ENCODE measurements at places on chromosomes 13 and 19.
A peak's percentile ranks its signal among the peaks of the same experiment; 100 is the strongest.

DNA sequence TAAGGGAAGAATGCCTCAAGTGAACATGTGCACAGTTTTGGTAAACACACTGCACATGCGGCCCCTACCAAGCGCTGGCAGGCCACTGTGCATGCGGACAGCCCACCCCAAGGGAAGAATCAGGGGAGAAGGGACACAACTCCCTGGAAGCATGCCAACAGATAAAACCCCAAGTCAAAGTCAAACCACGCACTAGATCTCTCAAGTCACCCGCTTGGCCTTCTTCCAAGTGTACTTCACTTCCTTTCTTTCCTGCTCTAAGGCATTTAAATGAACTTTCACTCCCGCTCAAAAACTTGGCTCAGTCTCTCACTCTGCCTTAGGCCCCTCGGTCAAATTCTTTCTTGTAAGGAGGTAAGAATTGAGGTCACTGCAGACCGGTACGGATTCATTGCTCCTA, 4.6 kb upstream of the RFXAP start:
- no peak for DNase-seq

DNA sequence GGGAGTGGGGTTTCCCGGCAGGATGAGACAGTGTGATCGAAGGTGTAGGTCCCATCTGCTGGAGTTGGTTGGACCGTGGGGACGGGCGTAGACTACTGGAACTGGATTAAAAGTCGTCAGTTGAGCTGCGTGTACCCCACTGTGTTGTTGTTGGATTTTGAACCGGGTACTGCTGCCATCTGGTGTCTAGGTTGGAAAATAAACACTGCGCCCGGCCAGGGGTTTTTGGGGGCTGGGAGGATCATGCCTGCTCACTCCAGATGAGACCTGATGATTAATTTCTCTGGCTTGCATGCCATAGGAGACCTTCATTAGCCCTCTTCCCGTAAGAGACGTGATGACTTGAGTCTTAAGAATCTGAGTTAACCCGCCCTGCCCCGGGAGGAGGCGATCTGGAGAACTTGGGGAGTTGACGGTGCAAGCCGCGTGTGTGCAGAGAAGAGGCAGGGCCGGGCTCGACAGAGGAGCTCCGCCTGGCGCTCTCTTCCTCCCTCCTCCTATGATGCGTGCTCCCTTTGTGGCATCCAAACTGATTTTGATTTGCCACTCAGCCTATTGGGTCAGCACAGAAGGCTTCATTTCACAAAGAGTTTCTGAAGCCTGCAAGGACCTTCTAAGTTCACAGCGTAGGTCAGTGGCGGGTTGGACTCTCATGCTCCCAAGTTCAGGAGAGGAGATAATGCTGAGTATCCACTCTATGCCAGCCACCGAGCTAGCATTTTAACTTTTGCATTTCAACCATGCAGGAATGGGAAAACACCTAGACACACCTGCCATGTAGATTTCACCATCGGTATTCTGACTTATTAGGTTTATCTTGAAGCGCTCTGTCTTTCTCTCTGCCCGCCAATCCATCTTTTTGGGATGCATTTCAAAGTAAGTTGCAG, 2.7 kb downstream of the UHRF1 start:
- DNase-seq: no peak

DNA sequence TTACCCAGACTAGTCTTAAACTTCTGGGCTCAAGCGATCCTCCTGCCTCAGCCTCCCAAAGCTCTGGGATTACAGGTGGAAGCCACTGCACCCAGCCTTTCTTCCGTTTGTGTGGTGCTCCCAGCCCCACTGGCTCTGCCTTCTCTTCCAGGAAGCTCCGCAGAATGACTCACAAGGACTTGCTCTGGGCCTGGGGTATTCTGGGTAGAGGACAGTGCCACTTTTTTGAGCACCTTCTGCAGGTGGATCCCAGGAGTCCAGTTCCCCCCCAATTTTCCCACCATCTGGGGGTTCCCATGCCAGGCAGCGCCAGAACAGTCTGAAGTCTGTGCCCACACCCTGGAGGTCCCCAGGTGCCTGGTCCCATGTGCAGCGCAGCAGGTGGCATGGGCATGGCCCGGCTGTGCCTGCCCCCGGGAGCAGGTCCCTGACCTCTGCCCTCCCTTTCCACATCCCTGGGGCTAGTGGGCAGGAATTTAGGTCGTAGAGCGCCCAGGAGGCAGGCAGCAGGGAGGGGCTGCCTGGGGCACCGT, 1.6 kb downstream of the REEP6 start:
- DNase-seq: no peak

DNA sequence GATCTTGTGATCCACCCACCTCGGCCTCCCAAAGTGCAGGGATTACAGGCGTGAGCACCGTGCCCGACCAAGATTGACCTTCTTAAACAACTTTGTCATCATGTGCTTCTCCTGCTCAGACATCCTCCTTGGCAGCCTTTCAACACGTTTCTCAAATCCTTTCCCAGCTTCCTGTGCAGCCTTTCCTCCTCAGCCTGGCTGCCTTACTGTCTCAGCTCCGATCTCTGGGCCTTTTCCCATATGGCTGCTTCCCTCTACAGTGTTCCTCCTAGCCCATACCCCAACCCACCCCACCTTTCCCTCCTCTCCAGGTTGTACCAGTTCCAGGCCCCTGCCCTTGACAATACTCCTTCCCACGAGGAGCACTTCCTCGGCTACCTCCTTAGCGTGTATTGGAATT, 7.2 kb downstream of the PHF11 start:
- DNase-seq: no peak

DNA sequence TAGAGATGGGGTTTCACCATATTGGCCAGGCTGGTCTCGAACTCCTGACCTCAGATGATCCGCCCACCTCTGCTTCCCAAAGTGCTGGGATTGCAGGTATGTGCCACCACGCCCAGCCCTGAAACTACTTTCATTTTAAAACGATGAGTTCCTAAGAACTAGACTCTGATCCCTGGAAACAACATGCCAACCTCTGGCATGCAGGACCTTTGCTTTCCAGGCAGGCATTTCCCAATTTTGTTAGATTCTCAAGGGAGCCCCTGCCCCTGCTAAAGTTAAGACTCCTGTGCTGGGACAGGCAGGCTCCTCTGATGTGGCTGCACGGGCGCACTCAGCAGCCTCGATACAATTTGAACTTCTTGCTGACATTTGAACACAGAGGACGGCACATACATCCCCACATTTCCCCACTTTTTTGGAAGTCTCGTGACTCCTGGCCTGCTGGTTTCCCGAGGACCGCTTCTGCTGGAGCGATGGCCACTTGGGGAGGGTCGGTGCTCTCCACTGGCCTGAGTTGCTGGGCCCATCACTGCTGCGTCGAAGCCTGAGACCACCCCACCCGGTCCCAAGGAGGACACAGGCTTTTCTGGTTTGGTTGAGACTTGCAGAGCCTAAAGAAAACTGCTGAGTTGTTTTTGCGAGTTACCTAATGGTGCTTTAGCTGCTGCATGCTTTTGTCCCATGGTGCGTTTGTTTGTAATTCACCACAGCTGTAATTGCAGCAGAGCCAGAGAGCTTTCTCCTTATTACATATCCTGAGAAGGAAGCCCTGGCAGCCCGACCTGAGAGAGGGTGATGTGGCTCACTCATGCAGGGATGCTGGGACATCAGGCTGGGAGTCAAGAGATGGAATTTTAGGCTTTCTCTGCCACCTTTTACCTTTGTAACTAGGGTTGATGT, 8.2 kb downstream of the ATP11A start:
- no peak for DNase-seq

DNA sequence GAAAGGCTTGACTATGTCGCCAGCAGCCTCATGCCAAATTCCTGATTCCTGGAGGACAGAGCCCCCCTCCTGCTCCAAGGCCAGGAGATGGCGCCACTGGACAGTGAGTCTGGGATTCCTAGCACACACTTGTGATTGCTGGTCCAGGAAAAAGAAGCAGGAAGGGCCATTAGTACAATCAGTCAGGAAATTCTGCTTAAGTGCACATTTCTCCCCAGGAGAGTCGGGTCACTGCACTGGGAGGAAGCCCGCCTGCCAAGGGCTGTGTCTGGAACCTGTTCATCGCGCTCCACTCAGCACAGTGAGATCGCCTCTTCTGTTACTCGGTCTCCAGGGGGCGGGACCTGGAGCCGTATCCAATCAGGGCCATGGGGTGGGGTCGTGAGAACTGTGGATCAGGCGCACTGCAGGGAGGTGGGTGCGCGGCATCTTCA, 65.1 kb downstream of the ZNF823 start:
- DNase-seq: peak; percentile 57

GRCh38 chr13:113845055-113845454, 18.8 kb downstream of the GAS6 start:
- DNase-seq: no peak

GRCh38 chr13:92500192-92500591, 726.4 kb upstream of the GPC6 start:
- DNase-seq: no peak

GRCh38 chr13:93789058-93789457, 562.5 kb downstream of the GPC6 start:
- DNase-seq: no peak

- peak; percentile 29 for DNase-seq
Observed at GRCh38 chr13:33548069-33548468, 262.5 kb upstream of the STARD13 start.

- peak; percentile 20 for DNase-seq
Observed at GRCh38 chr19:54096617-54097106, 3.9 kb downstream of the OSCAR start.

DNA sequence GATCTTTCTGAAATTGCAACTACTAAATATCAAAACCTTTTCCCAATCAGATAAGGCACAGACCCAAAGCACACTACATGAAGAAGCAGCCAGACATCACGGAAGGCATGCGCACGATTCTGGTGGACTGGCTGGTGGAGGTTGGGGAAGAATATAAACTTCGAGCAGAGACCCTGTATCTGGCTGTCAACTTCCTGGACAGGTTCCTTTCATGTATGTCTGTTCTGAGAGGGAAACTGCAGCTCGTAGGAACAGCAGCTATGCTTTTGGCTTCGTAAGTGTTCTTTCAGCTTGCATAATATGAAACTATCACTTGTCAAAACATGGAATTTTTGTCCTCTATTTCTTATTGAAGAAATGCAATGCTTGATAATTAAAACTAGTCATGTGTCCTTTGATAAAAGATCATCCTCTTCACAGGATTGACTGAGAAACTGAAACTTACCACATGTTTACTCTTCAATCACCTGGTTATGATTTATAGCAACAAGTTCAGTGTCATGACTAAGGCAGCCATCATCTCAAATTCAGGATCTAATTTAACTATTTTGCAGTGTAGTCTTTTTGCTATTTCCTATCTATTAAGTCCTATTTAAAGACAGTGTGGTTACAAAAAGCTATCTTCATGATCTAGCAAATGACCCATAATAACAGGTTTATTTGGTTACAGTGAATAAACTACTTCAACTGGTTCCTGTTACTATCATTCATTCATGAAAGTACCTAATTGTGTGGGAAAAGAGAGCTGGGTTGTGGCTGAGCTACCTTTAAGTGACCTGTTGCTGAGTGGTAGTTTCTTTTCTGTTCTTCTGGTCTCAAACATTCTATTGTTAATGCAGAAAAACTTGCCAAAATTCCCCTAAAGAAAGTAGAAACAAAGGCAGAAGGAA, 6.5 kb downstream of the CCNA1 start:
- no peak for DNase-seq

DNA sequence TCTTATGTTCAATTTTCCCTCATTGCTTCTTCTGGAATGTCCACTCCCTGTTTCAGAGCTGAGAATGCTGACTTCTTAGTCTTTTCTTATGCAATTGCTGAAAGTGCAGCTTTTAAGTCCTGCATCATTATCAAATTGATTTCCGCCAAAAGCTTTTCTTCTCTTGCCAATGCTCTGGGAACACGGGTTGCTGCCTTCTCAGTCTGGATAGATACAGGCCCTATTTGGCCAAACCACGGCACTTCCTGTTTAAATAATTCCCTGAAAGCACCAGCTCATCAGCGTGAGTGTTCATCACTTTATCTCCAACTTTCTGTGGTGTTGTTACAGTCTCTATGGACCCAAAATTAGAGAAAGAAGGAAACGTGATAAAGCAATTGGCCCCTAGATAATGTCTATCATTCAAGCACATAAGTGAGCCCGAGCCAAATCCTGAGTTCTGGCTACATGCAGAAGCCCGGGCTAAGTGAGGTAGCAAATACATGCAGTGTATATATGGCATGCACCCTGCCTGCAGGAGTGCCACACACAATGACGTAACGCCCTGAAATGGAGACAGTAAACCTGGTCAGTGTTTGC, 85.7 kb downstream of the CYSLTR2 start:
- no peak for DNase-seq

- DNase-seq: peak; percentile 13
Observed at GRCh38 chr19:50909240-50910070, 1.7 kb downstream of the KLK4 start.

- DNase-seq: no peak
Observed at GRCh38 chr19:5880604-5881078, 10.3 kb upstream of the FUT5 start.

DNA sequence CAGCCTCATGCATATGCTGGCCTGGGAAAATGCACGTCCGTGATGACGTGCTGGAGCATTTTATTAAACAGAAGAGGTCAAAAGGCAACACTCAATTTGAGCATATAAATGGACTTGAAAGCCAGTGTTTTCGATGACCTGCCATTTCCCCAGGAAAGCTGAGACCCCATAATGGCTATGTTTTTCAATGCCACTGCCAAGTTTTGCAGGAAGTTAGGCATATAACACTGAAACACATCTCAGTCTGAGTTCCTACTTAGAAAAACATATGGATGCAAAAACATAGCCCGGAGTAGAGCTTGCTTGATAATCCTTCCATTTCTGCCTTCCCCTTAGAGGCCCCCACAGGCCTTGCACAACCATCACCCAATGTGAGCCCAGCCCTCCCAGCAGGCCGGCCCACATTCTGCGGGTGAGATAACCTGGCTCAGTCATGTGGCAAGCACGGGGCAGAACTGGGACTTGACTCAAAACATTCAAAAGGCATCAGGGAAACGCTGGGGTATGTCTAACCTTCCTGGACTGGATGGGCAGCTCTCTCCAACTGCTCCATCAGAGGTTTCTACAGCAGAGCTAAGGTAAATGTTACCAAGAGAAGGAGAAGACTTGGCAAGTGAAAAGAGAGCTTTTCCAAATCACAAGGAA, 24.9 kb downstream of the EPS15L1 start:
- DNase-seq: no peak

DNA sequence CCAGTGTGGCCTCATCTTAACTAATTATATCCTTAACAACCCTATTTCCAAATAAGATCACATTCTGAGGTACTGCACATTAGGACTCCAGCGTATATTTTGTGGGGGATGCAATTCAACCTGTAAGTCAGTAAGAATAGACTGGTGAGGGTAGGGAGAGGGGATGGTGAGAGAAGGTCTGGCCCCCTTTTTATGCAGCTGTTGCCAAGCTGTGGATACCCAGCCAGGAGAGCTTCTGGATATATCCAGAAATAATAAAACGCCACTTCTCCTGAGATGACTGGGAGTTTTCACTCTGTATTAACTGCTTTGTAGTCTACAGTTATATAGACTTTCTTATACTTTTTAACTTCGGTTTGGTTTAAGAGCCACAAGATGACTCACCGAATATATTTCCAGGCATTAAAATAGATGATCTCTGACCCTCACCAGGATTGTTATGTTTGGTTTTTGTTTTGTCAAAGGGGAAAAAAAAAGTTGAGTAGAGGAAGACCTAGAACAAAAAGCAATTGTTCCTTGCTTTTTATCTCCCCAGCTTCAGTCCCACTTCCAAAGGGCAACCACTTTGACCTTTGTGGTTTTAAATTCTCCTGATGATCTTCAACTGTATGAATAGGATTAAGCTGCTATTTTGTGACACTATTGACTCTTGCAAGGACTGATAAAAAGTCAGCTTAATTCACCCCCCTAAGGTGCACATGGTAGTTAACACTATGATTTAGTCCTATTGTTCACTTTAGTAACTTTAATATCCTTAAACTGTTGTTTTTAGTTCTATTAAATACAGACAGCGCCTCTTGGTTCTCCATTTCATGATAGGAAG, 3.1 kb upstream of the NEK3 start:
- no peak for DNase-seq

All from NCI-H748 treated with DMSO at 0.1 percent for 48 hours (cell line).